ENCODE measurements at places on chromosomes 6 and 20. TPM values are rescaled to one million over a fixed set of nuclear protein-coding genes. Genes with fewer than 3 reads are reported as not detected.

The TTK gene
- total RNA-seq, result 12.1 TPM

The PNPLA1 gene
- total RNA-seq, result not detected

The ARMH2 gene
- not detected for total RNA-seq

The IMPG1 gene
- total RNA-seq, result not detected

The TFAP2C gene
- under 0.01 TPM for total RNA-seq

The WTAP gene
- 97.7 TPM for total RNA-seq

The TSPO2 gene
- total RNA-seq, result not detected

The MLN gene
- not detected for total RNA-seq

The YTHDF1 gene
- total RNA-seq, result 28.6 TPM

The WFDC5 gene
- not detected for total RNA-seq

The PTCHD4 gene
- 4.2 TPM for total RNA-seq

The ADGB gene
- total RNA-seq, result not detected

All from bladder microvascular endothelial cell (primary cell).